ENCODE measurements at places on chromosomes 4 and X.

DNA sequence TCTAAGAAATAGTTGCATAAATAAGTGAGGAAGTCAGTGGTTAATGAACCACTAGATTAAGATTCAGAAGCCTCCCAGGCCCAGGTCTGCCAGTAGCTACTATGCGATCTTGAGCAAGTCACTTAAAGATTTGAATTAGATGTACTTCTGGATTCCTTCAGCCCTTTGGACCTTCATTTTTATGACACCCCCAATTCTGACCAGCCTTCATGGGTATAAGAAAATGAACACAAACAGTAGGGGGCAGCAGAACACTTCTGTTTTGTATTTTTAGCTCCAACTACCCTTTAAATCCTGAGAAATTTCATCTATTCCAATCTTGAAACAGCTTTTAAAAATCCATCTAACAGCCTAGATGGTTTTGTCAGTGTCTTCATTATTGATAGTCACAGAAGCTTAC, 19.0 kb downstream of the TMEM47 start:
- no peak for DNase-seq

- no peak for DNase-seq
Measured at GRCh38 chr4:118410138-118410537, 57.3 kb upstream of the PRSS12 start.

DNA sequence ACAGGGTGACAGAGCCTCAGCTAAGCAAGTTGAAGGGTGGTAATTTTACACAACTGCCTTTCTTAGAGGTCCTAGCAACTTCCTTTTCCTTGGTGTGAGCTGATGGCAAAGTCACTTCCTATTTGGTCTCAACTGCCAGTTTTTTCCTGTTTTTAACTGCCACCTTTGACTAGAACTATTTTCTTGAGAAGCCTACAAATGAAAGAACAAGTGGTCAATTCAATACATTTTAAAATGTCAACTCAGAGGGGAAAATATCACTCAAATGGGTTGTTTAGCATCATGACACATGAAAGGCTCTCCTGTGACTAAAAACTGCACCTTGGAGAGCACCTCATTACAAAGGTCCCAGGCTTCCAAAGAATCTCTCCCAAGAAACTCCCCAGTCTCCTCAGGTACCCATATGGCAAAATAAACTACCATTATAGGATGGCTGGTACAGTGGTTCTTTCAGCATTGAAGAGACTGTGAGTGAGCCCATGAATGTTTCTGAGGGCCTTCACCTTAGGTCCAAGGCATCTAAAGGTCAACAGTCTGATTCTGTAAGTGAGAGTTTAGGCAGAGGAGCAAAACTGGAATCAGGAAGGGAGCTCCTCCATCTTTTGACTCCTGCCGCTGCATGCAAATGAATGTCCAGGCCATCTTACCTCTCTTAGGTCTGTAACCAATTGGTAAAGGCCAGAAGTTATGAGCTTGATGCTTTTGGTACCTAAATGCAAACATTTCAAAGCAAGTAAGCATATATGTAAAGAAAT, 5.5 kb upstream of the STK26 start:
- DNase-seq = no peak

- DNase-seq = no peak
Measured at GRCh38 chr4:14742054-14742453, 260.2 kb upstream of the CPEB2 start.

- no peak for DNase-seq
Measured at GRCh38 chr4:120921456-120922380, 808 bp downstream of the PRDM5 start.

DNA sequence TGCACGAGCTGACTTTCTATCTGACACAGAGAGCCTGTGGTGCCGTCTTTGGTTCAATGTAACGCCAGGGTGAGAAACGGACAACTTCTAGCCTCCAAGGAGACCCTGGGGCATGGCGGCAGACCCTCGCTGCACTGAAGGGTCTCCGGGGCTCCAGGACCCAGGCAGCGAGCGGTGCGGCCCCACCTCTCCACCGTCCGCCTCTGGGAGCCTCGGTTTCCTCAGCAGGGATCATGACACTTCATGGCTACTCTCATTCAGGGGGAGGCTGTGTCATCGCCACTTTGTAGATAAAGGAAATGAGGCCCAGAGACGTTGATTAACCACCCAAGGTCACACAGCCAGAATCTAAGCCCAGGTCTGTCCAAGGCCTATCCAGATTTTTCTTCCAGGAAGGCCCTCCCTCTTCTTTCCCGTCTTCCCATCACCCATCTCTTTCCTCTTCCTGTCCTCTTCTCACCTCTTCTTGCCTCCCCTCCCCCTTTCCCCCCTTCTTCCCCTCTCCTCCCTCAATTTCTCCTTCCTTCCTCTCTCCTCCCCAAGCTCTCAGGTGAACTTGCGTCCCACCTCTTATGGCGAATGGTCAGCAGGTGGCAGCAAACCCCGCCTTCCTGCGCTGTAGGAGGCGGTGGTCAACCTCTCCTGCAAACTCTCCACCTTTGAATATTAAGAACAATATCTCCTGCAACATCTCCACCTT, 69.3 kb upstream of the HMX1 start:
- DNase-seq = no peak

- DNase-seq = no peak
Measured at GRCh38 chr4:103853627-103854026, 133.8 kb upstream of the TACR3 start.

- no peak for DNase-seq
Measured at GRCh38 chrX:68942840-68943239, 114.0 kb downstream of the EFNB1 start.

GRCh38 chr4:1628892-1629698, 55.0 kb downstream of the FAM53A start:
- DNase-seq = peak; percentile 51

GRCh38 chrX:150365990-150366911, 3.1 kb downstream of the MAMLD1 start:
- no peak for DNase-seq

DNA sequence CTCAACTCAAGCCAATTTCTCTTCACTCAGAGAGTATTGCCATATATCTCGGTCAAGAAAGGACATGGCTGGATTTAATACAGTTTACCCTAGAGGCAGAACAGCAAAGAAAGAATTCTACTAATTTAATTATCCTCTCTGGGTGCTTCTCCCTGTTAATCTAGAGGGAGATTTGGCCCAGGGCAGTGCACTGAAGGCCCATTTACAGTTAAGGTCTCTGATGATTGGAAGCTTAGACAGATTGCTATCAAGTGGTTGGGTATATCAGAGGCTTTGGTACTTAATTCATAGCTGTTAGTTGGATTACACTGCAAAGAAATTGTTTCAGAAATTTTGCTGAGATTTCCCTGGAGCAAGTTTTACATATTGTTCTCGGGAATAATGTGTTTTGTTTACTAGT, 4.6 kb upstream of the CNKSR2 start:
- DNase-seq = no peak

DNA sequence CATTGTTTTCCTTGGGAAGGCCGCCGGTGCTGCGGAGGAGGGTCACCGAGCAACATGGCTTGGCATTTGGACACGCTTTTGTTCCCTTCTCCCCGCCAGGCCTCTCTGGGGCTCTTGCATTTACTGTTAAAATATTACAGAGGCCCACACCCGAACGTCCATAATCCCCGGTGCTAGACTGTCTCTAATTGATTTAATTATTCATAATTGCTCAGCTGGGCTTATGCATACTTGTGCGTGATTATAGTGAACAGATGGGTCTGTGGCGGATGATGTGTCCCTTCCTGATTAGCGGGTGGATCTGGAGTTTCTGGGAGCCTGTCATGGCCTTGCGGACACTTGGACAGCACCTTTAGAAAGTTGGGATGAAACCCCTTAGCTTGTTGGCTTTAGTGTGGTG, 100.2 kb upstream of the MSX1 start:
- no peak for DNase-seq

- no peak for DNase-seq
Measured at GRCh38 chr4:101417046-101417445, 69.7 kb upstream of the PPP3CA start.

- peak; percentile 62 for DNase-seq
Measured at GRCh38 chr4:15003891-15004738, 1.8 kb downstream of the CPEB2 start.

GRCh38 chrX:9320940-9321339, 143.9 kb upstream of the TBL1X start:
- no peak for DNase-seq

GRCh38 chr4:576245-576821, at the start of gene TMEM271:
TMEM271 (minus strand) TSS chr4:576295; CDS start chr4:576062, 233 bp downstream.
- no peak for DNase-seq

- no peak for DNase-seq
Measured at GRCh38 chr4:182288534-182288933, 45.3 kb downstream of the TENM3 start.

- no peak for DNase-seq
Measured at GRCh38 chrX:118751950-118752783, 24.8 kb downstream of the IL13RA1 start.

DNA sequence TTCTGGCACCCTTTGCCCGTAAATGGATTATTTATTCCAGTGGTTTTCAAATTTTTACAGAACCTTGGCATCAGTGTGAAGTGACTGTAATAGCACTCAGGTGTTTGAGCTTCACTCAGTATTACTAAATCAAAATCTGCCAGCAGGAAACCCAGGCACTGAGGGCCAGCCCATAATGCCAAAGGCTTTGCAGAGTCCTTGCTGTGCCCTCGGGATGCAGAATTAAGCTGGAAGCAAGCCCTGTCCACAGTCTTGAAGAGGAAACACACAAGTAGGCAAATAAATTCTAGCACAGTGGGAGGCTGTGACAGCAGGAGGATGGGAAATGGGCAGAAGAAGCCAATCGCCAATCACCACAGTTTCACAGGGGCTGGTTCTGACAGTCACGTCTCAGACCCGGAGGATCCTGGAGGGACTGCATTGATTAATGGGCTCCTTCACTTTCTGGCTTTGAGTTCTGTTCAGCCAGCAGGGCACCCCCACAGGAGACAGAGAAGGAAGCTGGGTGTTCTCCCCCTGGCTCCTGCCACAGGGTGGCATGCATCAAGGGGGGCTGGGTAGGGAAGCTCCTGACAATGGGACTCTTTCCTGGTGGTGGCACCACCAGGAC, 138.8 kb downstream of the MTNR1A start:
- DNase-seq = no peak

DNA sequence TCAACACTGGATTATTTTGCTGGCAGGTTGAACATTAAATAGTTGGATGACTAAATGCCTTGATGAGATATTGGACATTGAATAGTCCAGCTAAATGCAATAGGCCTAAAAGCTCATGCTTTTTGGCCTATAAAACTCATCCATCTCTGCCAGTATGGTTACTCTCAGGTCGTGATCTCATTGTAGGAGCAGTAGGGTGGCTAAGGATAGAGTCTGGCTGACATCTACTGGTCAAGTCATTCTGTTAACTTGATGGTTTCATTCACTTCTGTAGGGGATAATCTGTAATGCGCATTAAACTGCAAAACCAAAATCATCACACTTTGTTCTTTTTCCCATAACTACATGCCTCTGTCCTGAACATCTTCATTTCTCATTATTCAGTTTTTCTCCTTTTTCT, 227.0 kb downstream of the DKK2 start:
- no peak for DNase-seq

DNA sequence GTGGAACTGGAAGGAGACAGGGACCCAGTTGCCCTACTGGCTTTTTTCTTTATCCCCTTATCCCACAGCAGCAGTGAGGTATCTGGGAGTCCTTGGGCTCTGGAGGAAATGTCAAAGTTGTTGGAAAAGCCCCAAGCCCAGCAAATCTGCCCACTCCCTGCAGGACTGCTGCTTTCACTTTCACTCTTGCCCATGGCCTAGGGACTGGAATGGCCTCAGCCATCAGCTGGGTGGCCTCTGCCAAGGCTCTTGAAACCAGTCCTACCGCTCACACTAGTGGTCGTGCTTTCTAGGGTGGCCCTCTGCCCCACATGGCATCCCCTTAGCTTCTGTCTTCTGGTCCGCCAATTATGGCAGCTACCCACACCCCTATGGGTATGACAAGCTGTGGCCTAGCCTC, 9.7 kb upstream of the RHOXF1 start:
- DNase-seq = no peak

DNA sequence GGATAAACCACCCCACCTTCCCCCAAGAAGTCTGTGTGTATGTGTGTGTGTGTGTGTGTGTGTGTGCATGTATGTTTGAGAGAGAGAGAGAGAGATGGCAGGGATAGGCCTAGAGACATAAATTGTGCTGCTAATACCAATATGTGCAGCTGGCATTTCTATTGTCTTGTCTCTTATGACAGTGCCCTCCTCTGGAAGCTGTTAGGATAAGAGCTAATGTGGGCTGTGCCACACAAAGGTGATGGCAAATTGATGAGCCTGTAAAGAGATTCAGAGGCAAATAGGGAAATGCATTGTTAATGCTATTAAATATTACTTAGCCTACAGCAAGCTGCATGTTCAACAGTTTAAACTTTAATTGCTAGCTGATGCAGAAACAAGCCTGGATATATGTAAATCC, 332.0 kb downstream of the NKX6-1 start:
- DNase-seq = no peak

DNA sequence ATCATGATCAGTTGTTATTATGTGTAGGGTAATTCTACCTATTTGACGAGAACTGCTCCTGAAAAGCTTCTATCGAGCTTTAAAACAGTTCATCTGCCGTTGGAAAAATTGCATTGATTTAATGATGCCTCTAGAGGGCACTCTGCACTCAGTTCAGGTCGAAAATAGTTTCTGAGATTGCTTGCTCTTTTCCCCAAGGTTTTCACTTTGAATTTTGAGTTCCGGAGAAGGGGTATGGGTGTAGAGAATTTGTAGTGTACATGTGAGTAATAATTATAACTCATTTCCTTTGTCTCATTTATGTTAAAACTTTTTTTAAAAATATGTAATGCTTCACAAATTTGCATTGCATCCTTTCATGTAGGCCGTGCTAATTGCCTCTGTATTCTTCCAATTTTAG, 28.4 kb upstream of the TNIP3 start:
- DNase-seq = no peak

GRCh38 chr4:32393806-32394205, 1673.6 kb downstream of the PCDH7 start:
- no peak for DNase-seq

- no peak for DNase-seq
Measured at GRCh38 chr4:75733369-75733768, 9.0 kb downstream of the USO1 start.

GRCh38 chr4:823761-824460, 2.0 kb downstream of the CPLX1 start:
- DNase-seq = no peak

DNA sequence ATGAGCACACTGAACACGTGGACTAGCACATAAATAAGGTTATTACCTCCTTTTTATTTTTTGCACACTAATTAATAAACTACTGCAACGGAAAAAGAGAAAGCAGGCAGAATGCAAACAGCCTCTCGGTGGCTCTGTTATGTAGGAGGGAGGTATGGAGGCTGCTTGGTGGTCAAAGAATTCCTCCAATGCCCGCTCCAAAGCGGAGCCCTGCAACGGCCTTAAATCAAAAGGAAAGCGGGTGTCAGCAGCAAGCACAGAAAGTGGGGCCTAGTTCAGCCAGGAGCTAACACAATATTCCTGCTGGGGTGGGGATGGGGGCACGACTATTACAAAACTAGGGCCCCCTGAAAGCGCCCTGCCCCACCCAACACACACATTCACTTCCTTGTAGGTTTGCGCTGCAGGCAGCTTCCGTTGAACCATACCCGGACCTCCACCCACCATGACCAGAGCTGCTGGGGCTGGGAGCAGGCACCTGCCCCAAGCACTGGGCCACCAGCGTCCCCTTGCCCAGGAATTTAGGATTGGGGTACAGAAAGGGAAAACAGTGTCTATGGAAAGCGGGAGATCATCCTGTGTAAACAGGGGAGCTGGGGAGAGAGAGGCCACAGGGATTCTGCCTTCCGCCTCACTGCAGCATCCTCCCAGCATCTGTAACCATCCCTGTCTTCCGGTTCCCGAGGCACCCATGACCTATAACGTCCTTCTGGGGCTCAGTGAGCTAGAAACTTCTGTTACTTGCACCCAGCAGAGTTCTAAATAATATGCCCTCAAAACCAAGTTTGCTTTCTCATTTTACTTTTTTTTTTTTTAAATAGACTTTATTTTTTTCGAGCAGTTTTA, 57.1 kb upstream of the DDX3X start:
- DNase-seq = no peak
